Fibroblast of upper back skin (primary cell): ENCODE measurements at places on chromosomes 16 and 17.
A peak's percentile ranks its signal among the peaks of the same experiment; 100 is the strongest.

DNA sequence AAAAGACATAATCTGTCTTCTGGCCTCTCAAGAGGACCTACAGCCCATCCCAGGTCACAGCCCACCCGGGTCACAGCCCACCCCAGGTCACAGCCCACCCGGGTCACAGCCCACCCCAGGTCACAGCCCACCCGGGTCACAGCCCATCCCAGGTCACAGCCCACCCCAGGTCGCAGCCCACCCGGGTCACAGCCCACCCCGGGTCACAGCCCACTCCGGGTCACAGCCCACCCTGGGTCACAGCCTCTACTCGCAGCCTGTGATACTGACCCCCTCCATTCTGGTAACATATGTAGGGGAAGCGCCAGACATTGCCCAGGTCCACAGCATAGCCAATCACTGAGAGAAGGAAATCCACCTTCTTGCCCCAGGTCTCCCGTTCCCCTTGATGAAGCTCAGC lies 14.2 kb downstream of the SLC6A4 start:
- no peak for DNase-seq

DNA sequence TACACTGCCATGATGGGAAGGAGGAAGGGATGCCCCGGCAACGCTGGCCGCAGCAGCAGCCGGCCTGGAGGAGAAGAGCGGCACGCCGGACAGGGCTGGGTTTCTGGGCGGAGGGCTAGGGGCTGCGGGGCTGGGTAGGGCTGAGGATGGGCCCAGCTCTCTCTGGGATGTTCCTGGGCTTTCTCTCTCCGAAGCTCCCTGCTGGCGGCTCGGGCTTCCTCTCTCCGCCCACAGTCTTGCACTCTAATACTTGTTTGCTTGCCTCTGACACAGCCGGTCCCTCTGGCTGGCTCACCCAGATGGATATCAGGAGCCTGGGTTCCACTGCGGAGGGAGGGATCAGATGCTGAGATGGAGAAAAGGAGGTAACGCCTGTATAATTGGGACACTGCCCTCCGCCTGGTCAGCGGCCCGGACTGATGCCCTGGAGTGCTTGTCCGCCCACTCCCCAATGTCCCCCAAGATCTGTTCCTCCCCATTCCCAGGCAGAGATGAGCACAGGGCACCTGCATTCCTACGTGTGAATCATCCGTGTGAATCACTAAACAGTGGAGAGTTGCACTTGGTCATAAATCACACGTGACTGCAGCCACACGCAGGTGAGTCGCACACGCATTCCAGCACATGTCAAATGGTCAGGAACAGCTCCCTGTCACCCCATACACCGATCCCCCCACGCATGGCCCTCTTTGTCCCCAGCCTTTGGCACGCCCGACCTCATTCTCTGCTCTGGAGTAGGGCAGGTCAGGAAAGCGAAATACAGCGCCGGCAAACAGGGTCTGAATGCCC lies at the start of gene ALOXE3:
Gene ALOXE3, minus strand, starts transcription at position 535 of the 789 bp plus-strand sequence. Its CDS starts 524 bp downstream, at position 11.
- peak; percentile 55 for DNase-seq

GRCh38 chr17:6772016-6772415 lies 4.0 kb upstream of the FBXO39 start:
- no peak for DNase-seq

GRCh38 chr16:7321661-7322060 lies 11.0 kb upstream of the RBFOX1 start:
- DNase-seq, result no peak

- DNase-seq, result no peak
Observed at GRCh38 chr16:62089715-62090114, 53.5 kb upstream of the CDH8 start.

- DNase-seq, result peak; percentile 71
Observed at GRCh38 chr16:56866955-56867830, 2.2 kb downstream of the SLC12A3 start.

DNA sequence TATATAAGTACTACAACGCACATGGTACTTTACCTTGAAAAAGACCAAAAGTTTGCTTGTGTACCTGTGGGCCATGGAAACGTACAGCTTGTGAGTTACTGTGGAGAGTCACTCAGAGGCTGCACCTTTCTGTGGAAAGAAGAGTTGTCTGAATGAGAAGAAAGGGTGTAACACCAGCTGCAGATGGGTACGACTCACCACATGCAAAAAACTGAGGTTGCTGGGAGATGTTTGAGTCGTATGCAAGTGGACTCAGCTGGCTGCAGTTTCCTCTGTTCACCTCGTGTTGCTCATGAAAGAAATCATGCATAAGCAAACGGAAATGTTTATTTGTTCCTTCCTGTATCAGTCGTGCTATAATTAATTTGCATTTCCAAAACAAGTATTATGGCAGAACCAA lies 22.4 kb upstream of the DYNLRB2 start:
- DNase-seq, result no peak

DNA sequence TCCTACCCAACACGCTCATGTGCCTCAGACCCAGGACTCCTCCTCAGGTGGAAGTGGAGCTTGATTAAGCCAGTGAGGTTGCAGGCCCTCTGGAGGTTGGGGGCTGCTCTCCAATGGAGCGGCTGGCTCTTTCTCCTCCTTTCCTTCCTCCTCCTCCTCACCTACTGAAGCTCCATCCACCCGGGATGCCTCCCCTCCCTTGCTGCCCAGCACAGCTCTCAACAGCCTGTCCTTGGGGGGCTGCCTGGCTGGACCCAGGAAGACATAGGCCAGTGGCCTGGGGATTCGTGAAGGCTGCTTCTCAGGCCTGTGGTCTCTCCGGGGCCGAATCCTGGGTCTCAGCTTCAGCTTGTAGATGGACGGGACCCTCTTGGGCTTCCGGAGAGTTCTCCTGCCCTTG lies 8.2 kb downstream of the GAS2L2 start:
- DNase-seq, result no peak

GRCh38 chr16:50458667-50459495 lies 89.3 kb upstream of the NKD1 start:
- no peak for DNase-seq

DNA sequence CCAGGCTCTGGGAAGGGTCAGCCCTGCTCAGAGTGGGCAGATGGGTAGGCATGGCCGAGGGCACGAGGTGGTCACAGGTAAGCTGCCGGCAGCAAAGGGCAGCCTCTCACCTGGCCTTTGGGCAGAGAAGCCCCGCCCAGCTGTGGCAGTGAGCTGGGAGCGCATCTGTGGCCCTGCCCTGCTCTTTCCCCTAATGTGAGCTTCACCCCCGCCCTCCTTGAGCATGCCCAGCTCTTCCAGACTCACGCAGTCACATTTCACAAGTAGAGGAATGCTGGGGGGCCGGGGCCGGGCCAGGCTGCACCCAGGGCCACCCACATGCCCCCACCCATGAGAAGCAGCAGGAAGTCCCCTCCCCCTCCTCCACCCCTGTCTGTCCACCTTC lies 40.7 kb upstream of the SLC38A10 start:
- DNase-seq, result no peak

- DNase-seq, result peak; percentile 35
Observed at GRCh38 chr17:40841246-40841645, 18.8 kb upstream of the KRT10 start.

GRCh38 chr17:16875662-16876061 lies 96.3 kb downstream of the TNFRSF13B start:
- no peak for DNase-seq

DNA sequence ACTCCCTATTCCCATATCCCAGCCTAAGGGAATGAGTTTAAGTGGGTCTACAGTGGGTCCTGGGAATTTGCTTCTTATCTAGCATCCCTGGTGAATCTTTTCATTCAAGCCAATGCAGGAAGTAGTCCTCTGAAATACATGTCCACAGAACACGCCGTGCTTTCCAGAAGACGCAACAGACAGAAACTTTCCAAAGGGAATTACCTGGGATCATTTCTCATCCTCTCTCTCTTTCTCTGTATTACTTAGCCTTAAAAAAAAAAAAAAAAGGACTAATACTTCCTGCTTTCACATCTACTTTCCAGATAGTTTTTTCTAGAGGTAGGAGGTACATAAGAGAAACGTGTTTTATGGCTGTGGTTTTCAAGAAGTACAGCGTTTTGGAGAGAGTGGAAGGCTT lies 499.0 kb downstream of the MAF start:
- no peak for DNase-seq

- no peak for DNase-seq
Observed at GRCh38 chr16:70779361-70779760, 21.6 kb downstream of the VAC14 start.

- DNase-seq, result no peak
Observed at GRCh38 chr16:14635395-14636165, 2.8 kb downstream of the BFAR start.

DNA sequence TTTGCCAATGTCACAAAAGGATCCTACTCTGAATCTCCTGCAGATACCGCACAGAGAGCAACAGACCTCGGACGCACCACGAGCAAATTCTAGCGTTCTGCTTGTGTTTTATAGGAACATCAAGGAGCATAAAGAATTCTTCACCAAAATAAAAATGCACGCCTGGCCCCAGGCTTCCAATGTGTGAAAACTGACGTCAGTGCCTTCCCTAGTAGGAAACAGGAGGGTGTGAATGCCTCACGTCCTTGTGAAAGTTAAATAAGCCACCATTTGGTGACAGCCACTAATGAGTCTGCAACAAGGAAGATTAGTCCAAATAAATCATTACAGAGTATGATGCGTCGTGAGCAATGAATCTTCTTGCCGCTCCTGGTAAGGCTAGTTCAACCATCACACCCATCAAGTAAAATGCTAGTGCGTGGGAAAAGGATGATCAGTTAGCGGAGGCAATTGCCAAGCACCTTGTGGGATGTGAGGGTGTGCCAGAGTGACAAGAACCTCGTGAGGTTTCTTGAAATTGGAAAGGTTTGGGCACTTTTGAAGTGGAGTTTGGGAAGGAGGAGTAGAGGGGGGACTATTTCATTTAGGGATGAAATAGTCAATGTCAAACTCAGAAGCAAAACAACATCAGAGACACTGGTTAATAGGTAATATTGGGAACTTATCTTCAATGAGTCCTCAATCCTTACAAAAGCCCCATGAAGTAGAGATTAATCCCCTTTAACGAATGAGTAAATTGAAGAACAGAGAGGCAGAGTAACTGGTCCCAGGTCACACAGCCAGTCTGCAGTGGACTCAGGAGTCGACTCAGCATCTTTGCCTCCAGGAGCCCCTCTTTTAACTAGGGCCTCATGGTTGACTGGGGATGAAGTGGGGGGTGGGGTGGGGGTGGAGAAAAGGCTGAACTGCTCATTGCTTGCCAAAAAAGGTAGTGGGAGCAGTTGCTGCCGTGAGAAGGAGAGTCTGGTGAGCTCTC lies 238.8 kb downstream of the SLC39A11 start:
- no peak for DNase-seq

DNA sequence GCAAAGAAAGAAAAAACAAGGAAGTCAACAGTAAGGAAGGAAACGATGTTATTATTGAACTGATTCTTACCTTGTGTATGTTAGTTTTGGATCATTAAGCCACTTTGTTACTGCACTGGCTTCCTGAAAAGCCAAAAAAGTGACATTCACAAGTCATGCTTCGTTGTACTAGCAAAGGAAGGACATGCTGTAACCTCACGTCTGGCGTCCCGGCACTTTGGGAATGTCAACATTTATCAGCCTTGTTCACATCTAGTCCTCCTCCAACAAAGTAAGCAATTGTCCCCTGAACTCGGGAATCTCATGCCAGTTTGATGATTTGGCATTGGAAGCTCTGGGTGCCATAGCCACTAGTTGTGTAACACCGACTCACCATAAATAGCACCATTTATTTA lies 731 bp upstream of the MKS1 start:
- DNase-seq, result no peak

DNA sequence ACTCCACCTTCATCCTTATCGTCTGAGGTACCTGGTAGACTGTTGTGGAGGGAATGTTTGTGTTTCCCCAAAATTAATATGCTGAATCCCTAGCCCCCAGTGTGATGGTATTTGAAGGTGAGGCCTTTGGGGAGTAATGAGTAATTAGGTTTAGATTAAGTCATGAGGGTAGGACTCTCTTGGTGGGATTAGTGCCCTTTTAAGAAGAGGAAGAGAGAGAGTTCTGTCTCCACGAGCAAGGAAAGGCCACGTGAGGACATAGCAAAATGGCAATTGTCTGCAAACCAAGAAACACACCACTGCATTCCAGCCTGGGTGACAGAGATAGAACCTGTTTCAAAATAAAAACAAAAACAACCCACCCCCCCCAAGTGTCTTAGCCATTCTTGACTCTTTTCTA lies 21.0 kb upstream of the DDX52 start:
- no peak for DNase-seq

GRCh38 chr17:7313890-7314718 lies 1.1 kb downstream of the GPS2 start:
- no peak for DNase-seq

- no peak for DNase-seq
Observed at GRCh38 chr17:74433421-74434121, 1.7 kb downstream of the GPRC5C start.

DNA sequence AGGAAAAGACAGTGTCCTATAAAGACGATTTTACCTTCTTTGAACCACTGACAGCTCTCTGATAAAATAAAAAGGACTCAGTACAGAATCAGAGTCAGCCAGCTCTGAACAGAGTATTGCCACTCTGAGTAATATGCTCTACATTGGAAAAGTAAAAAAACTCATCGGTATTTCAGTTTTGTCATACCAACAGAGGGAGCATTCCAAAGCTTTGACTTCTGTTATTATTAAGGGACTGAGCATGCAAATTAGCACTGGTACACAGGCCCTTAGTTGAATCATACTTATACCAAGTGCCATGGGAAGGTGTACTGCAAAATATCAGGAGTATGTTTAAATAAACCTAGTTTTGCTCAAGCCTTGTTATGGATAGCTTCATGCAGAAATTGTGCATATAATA lies 509.0 kb upstream of the KIF2B start:
- peak; percentile 5 for DNase-seq

DNA sequence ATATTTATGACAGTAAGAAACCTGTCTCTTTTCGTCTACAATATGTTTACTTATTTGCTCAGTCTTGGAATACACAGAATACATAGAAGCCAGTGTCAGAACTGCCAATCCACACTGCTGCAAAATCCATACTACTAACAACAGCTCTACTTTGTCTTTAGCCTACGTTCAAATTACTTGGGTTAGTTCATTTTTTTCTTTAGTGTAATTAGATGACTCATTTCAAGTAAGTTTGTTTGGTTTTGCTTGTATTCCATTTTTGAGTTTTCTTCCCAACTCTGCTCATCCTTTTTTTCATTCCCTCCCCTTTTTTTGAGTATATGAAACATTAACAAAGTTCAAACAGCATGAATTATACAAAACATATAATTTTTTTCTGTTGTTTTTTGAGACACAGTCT lies 16.9 kb downstream of the CMC2 start:
- no peak for DNase-seq
